ENCODE measurements at places on chromosomes 7 and 10.

GRCh38 chr7:48643431-48644013 is 280.8 kb upstream of the CDC14C start:
- no peak for DNase-seq

DNA sequence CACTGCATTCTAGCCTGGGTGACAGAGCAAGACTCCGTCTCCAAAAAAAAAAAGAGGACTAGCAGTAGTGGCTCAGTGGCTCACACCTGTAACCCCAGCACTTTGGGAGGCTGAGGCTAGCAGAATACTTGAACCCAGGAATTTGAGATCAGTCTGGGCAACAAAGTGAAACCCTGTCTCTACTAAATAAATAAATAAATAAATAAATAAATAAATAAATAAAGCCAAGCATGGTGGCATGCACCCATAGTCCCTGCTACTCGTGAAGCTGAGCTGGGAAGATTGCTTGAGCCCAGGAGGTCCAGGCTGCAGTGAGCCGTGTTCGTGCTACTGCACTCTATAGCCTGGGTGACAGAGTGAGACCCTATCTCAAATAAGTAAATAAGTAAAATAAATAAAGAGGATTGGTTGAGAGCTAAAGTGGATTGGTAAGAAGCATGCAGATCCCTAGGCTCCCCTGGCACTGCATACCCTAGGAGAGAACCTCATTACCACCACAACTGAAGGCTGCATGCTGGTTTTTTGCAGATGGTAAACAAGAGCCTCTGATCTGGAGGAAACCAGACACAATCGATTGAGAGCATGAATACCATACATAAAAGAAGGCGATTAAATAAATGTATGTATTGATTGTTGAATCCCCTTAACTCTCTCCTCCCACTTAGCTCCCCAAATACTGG is 163.2 kb downstream of the REEP3 start:
- no peak for DNase-seq

DNA sequence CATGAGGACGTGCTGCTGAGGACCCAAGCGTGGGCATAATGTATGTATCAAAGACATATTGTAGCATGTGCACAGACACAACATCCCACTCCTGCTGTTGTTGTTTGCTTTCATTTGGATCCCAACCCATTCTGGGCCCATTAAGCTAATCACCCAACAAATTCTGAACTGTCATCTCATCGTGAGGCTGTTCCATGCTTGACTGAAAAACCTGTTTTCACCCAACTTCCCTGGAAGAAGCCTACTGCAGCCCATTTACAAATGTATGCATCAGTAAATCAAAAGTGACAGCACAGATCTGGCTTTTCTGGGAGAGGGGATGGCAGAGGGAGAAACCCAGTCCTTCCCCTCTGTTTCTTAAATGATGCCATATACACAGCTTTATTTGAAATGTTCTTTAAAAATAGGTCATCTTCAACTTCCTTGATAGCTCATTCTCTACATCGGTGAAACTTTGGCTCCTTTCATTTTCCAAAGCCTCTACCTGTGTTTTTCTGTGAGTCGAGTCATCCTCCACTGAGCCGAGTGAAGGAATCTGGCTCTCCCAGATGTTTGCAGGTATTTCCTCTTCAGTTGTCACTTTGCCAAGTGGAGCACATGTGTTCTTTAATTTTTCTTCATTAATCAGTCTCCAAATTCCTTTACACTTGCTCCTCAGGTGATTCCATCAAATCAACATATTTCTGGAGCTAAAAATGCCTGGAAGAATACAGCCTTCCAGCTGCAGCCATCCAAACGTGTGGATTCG is 151.8 kb downstream of the CHN2 start:
- DNase-seq, result no peak

GRCh38 chr7:82335927-82336326 is 107.7 kb downstream of the CACNA2D1 start:
- no peak for DNase-seq

DNA sequence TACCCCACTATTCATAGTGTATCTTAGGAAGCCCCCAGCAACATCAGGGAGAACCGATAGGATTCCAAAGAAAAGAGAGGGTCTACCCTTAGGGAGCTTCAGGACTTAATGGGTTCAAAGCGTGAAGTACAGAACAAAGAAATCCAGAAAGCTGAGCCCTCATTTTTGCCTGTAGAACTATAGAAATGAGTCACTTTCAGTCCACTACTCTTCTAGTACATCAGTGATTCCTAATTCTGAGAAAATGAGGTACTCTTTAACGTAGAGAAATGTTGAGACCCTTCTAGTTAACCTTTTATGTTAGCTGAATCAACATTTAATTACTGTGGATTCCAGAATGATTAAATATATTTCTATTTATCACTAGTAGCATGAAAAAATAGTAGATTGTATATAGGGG is 1.8 kb downstream of the TDRD1 start:
- DNase-seq, result no peak

- DNase-seq, result no peak
Observed at GRCh38 chr10:6045878-6046772, 16.0 kb downstream of the IL2RA start.

DNA sequence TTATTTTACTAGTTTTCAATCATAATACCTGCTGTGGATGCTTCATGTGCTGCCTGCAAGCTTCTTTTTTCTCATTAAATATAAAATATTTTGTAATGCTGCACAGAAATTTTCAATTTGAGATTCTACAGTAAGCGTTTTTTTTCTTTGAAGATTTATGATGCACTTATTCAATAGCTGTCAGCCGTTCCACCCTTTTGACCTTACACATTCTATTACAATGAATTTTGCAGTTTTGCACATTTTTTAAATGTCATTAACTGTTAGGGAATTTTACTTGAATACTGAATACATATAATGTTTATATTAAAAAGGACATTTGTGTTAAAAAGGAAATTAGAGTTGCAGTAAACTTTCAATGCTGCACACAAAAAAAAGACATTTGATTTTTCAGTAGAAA is 103.0 kb downstream of the PTEN start:
- no peak for DNase-seq

- no peak for DNase-seq
Observed at GRCh38 chr7:125099519-125099918, 169.9 kb upstream of the POT1 start.
